Foreskin keratinocyte (primary cell): ENCODE measurements at places on chromosomes 3 and 15.

- DNase-seq: peak; percentile 80
These were observed 49.4 kb upstream of the TNFAIP8L3 start for GRCh38 chr15:51144021-51144532.

- DNase-seq: no peak
These were observed 41.8 kb downstream of the GOLGB1 start for GRCh38 chr3:121707531-121708273.

GRCh38 chr15:88775776-88776175 lies 27.5 kb upstream of the ACAN start:
- DNase-seq: no peak

- no peak for DNase-seq
These were observed 62.2 kb downstream of the ATP10A start for GRCh38 chr15:25800761-25801515.

DNA sequence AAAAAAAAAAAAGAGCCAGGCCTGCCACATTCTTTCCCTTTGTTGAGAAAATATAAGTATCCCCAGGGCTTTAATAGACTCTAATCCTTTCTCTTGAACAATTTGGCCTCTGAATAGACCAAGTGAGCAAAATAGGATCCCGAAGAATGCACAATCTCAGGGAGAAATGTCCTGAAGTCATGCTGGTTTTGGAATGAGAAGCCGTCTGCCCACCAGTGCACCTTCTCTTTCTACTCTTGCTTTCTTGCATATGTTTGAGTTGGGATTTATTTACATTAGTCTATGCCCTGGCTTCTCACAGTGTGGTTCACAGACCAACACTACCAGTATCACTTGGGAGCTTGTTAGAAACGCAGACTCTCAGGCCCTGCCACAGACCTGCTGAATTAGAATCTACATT lies 153.0 kb downstream of the ZNF621 start:
- no peak for DNase-seq

GRCh38 chr15:62506217-62506805 lies 341.2 kb upstream of the C2CD4B start:
- no peak for DNase-seq

DNA sequence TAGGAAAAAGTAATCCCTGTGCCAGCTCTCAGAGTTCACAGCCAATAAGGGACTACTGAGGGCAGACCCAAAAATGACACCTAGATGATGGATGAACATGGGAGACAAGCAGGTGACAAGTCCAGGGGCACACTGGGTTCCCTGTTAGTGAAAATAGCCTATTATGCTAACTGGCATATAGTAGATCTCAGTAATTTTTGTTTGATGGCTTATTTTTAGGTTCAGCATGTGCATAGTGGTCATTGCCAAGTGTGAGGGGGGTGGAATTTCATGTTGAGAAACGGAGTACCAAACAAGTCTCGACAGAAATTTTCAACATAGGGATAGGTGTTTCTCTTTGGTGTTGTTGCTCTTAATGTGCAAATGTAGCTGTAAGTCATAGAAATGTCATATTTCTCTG lies 6.4 kb upstream of the ITGB5 start:
- peak; percentile 62 for DNase-seq

DNA sequence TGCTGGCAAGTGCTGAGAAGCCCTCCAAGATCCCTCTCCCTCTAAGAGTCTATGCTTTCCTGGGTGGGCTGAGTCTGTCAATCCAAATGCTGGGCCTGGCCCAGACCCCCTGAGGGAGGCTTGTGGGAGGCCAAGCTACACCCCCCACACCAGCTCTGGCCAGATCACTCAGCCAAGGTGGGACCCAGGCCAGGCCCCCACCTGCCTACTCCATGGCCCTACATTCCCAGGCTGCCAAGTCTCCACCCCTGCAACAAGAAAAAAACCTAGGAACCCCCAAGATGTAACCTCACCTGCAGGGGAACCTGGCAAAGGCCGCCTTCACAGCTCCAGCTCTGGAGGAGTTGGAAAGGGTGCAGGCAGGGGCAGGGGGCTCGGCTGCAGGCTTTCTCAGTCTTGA lies 109.1 kb downstream of the CHSY1 start:
- DNase-seq: no peak

DNA sequence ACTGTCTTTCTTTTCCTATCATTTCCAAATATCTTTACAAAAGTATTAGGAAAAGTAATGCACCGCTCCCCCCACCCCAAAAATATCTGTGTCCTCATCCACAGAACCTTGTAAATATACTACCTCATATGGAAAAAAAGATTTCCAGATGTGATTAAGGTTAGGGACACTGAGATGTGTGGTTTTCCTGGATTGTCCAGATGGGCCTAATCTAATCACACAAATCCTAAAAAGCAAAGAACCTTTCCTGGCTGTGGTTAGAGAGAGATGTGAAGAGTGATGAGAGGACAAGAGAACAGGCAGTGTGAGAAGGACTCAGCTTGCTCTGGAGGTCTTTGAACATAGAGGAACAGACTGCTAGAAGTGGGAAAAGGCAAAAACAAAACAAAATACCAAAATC lies 77.7 kb downstream of the ROBO1 start:
- no peak for DNase-seq

GRCh38 chr3:38297947-38298711 lies 16.0 kb downstream of the SLC22A14 start:
- peak; percentile 11 for DNase-seq

DNA sequence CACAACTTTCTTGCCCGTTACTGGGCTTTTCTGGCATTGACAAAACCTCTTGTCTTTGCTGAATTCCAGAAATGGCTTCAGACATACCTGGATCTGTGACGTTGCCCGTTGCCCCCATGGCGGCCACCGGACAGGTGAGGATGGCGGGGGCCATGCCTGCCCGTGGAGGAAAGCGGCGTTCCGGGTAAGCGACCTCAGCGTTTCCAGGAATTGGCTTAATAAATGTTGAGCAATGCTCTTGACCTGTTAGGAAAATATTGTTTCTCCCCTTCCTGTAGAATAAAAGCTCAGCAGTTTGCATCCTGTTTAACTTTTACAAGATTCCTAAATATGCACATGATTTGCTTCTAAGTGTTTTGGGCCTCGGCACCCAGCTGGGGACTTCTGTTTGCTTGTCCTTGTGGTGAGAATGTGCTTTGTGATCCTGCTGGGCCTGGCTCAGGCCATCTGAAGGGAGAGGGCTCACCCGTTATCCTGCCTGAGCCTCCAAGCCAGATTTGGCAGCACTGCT lies 46.7 kb downstream of the ARNT2 start:
- no peak for DNase-seq

DNA sequence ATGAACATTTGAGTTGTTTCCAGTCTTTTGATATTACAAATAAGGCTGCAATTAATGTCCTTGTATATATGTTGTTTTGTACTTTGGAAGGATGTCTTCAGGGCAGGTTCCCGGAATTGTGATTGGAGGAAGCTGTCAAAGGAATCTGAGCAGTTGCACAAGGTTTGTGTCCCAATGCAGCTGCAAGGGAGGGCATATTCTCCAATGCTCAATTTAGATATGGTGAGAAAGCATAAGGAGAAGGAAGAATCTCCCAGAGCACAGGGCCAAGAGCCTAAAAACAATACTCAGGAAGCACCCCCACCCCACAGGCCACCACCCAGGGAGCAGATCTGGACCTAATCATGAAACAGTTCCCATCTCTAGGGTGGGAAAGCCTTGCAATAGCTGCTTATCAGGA lies 228.0 kb upstream of the LRRFIP2 start:
- DNase-seq: no peak

GRCh38 chr3:94256888-94257813 lies 194.3 kb downstream of the NSUN3 start:
- no peak for DNase-seq

DNA sequence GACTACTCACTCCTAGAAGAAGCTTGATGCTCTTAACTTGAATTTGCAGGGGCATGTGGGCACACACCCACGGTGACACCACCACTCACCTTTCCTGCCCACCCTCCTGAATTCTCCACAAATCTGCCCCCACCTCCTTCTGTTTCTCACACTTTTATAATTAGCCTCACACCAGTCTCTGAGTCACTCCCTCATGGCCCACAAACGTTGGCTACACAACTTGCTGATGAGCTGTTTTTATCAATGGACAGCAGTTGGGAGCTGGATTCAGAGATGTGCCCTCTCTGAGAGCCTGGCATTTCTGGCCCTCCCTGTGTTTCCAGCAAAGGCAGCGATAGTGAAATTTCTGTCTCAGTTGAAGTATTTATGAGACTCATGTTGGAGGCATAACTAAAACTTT lies 1.3 kb downstream of the COLQ start:
- no peak for DNase-seq

DNA sequence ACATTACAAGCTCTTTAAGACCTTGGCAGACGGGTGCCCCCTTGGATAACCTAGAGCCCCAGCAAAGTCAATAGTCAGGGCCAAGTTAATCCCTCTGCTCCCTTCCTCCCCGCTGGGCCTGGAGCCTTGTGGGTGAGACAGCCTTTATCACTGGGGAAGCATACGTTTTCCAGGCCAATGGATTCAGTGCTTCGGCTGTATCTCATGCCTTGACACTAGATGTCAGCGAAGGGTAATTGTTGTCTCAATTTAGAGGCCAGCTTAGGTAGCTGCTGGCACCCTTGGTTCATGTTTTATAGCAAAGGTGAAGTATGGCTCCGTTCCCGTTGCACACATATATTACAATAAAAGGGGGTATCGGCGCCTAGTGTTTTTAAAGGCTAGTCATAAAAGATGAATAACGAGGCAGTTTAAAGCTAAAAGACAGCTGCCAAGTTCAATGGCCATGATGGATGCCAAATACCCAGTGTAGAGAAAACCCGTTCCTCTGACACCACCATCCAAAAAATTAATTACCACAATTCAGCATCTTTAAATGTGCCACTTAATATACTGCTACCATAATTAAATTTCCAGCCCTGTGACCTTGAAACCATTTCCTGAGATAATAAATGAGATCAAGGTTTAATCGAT lies 52.3 kb upstream of the BNIP2 start:
- peak; percentile 45 for DNase-seq

DNA sequence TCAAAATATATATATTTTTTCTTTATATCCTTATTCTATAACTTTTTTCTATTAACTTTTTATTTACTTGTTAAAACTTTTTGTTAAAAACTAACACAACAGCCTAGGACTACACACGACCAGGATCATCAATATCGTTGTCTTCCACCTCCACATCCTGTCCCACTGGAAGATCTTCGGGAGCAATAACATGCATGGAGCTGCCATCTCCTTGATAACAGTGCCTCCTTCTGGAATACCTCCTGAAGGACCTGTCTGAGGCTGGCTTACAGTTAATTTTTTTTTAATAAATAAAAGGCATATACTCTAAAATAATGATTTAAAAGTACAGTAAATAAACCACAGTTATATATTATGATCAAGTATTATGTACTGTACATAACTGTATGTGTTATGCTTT lies 58.9 kb downstream of the SFMBT1 start:
- DNase-seq: no peak

DNA sequence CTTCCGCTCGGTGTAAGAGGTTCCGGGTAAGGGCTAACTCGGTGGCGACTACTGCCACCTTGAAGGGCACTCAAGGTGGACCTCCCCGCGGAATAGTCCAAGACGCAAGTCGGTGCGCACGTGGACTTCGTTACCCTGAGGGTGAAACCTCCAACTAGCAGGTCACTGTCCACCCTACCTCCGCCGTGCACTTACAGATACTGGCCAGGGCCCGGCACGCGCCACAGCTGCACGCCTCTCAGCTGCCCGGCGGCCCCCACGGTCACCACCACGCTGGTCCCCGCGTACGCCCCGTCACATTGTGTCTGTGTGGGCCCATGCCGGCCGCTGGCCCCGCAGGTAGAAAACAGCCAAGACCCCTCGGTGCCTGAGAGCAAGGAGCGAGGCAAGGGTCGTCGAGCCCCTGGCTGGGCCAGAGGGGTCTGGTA lies 1.1 kb downstream of the LTK start:
- no peak for DNase-seq

DNA sequence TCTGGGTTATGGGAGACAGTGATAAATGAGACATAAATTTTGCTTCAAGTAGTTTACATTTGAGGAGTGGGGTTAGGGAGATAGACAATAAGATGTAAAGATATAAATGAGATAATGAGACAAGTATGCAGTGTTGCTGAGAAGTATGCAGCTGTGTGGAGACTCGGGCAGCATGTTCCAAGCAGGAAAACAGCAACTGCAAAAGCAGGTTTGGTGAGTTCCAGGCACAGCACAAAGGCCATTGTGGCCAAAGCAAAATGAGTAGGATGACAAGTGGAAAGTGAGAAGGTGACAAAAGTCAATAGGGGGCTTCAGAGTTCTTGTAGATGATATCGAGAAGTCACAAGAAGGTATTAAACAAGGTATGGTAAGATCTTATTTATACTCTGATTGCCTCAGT lies 259.1 kb upstream of the PEX5L start:
- DNase-seq: peak; percentile 52

DNA sequence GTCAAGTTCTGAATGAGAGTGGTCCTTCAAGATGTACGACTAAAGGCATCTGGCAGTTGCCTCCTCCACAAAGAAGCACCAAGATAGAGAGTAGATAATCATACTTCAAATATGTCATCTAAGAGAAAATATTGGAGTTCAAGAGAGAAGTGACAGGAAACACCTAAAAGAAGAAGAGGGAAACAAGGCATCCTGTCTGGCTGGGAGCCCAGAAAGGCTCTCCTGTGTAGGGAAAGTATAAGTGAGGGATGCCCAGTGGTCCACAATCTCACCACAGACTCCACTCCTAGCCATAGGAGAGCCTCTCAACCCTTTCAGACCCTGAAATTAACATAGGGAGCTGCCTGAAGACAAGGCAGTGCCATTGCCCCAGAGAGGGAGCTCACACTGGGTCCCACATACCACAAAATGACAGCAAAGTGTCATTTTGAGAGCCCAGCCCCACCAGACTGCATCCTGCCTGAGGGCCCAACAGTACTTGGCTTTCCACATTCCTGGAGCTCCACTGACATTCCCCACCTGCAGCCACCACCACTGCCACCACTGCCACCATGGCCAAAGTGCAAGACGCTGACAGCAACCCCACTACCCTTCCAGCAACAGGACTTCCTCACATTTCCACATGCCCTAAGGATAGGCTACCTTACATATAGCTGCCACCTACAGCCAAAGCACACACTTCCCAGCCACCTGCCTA lies 210.6 kb downstream of the ATP8B4 start:
- no peak for DNase-seq

DNA sequence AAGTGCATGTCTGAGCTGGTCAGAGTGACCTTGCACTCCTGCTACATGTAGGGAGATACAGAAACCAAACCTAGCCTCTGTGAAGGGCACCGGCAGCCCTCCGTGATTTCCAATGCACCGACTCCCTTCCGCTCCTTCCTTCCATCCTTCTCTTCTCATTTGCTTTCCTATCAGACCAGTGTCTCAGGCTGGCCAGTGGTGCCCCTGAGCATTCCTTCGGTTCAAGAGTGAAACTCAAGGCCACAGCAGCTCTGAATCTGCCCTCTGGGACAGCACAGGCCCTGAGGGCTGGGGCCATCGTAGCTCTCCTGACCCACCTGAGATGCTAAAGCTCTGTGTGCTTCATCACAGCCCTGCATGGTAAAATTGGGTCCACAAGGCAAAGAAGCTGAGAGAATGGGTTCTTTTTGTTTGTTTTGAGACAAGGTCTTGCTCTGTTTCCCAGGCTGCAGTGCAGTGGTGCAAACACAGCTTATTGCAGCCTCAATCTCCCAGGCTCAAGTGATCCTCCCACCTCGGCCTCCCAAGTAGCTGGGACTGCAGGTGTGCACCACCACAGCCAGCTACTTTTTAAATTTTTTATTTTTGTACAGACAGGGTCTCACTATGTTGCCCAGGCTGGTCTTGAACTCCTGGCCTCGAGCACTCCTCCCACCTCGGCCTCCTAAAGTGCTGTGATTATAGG lies 2.3 kb upstream of the BMF start:
- no peak for DNase-seq

GRCh38 chr15:88258093-88258641 lies 1.6 kb upstream of the NTRK3 start:
- DNase-seq: no peak

GRCh38 chr3:181956122-181956521 lies 244.4 kb downstream of the SOX2 start:
- no peak for DNase-seq
